ENCODE measurements at places on chromosomes 4 and X. TPM values are rescaled to one million over a fixed set of nuclear protein-coding genes. Genes with fewer than 3 reads are reported as not detected.

GRCh38 chrX:46599051-46599560 lies 25.5 kb downstream of the CHST7 start:
- no peak for DNase-seq

GRCh38 chrX:19728915-19729314 lies 158.5 kb downstream of the SH3KBP1 start:
- no peak for DNase-seq

Gene ASB12
- total RNA-seq, result not detected

DNA sequence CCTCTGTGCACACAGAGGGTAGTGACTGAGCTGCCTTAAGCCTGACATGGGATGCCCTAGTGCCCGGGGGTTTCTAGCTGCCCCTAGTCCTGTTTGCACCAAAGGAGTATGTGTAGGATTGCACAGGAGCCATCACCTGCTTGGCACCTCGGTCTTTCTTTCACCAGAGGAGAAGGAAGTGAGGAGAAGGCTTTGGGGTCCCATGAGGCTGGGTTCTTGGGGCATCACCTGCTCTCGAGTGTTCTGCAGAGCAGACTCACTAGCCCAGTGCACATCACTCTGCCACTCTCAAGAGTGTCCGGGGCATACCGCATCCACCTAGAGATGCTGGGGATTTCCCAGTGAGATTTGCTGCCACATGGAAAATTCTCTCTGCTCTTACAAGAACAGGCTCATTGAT lies 40.5 kb upstream of the GPR78 start:
- no peak for DNase-seq

- no peak for DNase-seq
These were observed 97.5 kb downstream of the TAB3 start for GRCh38 chrX:30791296-30792278.

- DNase-seq, result no peak
These were observed 26.7 kb downstream of the OTC start for GRCh38 chrX:38379088-38379487.

Gene ATP7A
- total RNA-seq, result 3.5 TPM

Gene SERTM2
- not detected for total RNA-seq

GRCh38 chr4:136713140-136713539 lies 819.2 kb downstream of the PCDH18 start:
- peak; percentile 36 for DNase-seq

Gene CSN1S1
- total RNA-seq, result not detected

DNA sequence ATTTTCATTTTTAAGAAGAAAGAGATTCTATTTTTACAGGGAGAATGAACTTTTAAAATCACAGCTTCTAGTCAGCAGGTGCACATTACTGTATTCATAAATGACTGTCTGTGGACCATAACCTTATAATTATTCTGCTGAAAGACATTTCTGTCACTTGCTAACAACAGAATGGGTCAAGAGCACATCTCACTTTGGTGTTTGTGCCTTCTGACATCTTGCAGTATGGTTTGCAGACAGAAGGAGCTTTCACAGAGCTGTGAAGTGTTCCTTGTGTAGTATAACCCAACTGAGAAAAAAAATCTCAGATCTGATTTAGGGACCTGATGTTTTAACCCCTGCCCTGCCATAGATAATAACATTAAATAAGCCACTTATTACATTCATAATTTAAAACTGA lies 131.4 kb upstream of the CTSO start:
- DNase-seq, result no peak

Gene ATP2B3
- total RNA-seq, result not detected

GRCh38 chr4:147913137-147913536 lies 181.2 kb downstream of the ARHGAP10 start:
- DNase-seq, result no peak
